ENCODE measurements at places on chromosomes 3 and 15. TPM values are rescaled to one million over a fixed set of nuclear protein-coding genes. Genes with fewer than 3 reads are reported as not detected.

Gene IQCF5
- not detected for total RNA-seq

Gene BCHE
- total RNA-seq: 1.2 TPM

Gene INSYN1
- total RNA-seq: 5.9 TPM

Gene PPP2R3A
- total RNA-seq: 26.3 TPM

Gene RETNLB
- not detected for total RNA-seq

Gene IL12A
- not detected for total RNA-seq

Gene TSEN2
- total RNA-seq: 11.4 TPM

Gene RARB
- 1.2 TPM for total RNA-seq

Gene CPNE9
- total RNA-seq: not detected

Gene EFCAB12
- total RNA-seq: not detected

Gene TTLL13
- total RNA-seq: not detected

Gene PPARG
- total RNA-seq: 8.5 TPM

Gene TMEM40
- 1.2 TPM for total RNA-seq

Gene C3orf22
- total RNA-seq: not detected

Gene TGM5
- not detected for total RNA-seq

Gene IL17RB
- 1.0 TPM for total RNA-seq

Gene ACAP2
- total RNA-seq: 27.6 TPM
